ENCODE measurements at places on chromosomes 3 and 15.

DNA sequence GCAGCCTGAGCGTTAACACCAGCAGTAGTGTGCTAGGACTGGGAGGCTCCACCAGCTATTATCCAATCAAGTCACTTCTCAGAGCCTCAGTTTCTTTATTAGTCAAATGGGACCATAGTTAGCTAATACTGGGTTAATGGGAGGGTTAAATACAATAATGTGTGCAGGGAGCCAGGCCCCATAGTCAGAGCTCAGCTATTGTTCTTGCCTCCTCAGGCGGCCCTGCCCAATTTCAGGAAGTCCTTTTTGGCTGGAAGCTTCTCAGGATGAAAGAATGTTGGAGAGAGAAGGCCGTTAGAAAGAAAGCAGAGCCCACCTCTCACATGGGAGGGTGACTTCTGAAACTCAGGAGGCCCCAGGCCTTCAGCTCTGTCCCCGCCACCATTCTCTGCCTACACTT lies 39.5 kb upstream of the SMAD6 start:
- DNase-seq, result no peak

GRCh38 chr3:123021996-123022510 lies 5.5 kb downstream of the SEMA5B start:
- DNase-seq, result no peak

- DNase-seq, result no peak
Observed at GRCh38 chr3:177795216-177795615, 597.9 kb upstream of the TBL1XR1 start.

- no peak for DNase-seq
Observed at GRCh38 chr3:61686228-61686648, 124.9 kb downstream of the PTPRG start.

GRCh38 chr3:196519718-196520082 lies 4.6 kb upstream of the SMCO1 start:
- no peak for DNase-seq

GRCh38 chr15:62104401-62104800 lies 37.6 kb downstream of the C2CD4A start:
- no peak for DNase-seq

DNA sequence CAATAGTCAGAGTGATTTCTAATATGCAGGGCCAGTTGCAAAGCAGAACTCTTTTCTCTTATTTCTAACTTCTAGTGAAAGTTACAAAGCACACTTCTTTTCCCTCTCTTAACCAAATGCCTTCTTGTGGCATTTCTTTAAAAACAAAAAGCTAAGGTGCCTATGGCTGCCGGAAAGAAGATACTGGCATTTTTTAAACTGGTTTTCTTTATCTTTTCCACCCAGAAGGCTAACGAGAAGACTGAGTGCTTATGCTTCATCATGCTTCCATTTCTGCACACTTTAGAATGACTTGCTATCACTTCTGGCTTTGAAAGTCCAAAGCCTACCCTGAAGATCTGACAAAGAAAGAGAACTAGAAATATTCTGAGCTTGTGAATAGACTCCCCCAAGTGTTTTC lies 141.3 kb downstream of the P2RY1 start:
- no peak for DNase-seq

- DNase-seq, result no peak
Observed at GRCh38 chr3:142863010-142863817, 25.7 kb downstream of the PCOLCE2 start.

GRCh38 chr15:100889385-100890050 lies 9.9 kb downstream of the ALDH1A3 start:
- DNase-seq, result peak; percentile 61

DNA sequence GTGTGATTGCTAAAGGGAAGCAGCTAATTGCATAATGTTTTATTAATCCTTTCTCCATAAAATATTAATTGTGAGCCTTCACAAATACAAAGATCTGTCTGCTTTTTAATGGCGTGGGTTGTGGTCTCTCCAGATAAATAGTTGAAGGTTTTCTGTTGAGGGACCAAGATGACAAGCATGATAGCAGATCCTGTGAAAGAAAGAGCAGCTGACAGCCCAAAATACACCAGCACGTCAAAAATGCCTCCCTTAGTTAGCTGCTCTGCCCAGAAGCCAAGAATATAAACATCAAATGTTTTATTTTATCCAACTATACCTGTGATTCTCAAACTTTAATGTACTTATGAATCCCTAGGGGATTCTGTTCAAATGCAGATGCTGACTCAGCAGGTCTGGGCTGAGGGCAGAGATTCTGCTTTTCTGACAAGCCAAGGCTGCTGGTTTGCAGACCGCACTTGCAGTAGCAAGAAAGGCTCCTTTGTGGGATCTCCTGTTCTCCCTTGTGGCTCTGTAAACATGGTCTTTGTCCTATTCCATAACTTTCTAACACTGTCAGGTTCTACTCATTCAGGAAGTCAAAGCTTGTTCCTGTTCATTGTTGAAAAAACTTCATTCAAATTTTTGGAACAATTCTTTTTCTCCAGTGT lies 119.1 kb upstream of the SLC25A36 start:
- DNase-seq, result no peak

DNA sequence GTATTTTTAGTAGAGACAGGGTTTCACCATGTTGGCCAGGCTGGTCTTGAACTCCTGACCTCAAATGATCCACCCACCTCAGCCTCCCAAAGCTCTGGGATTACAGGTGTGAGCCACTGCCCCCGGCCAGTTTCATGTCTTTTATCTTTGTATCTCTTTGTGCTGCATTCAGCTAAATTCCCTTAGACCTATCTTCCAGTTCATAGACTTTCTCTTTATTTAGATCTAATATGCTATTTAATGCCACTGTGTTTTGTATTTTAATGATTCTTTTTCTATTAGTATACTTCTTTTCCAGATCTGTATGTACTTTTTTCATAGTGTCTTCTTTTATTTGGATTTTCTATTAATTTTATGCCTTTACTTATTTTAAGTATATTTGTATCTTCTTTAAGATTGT lies 14.9 kb downstream of the MINAR1 start:
- no peak for DNase-seq

- no peak for DNase-seq
Observed at GRCh38 chr3:186246941-186247340, 115.1 kb downstream of the DGKG start.

DNA sequence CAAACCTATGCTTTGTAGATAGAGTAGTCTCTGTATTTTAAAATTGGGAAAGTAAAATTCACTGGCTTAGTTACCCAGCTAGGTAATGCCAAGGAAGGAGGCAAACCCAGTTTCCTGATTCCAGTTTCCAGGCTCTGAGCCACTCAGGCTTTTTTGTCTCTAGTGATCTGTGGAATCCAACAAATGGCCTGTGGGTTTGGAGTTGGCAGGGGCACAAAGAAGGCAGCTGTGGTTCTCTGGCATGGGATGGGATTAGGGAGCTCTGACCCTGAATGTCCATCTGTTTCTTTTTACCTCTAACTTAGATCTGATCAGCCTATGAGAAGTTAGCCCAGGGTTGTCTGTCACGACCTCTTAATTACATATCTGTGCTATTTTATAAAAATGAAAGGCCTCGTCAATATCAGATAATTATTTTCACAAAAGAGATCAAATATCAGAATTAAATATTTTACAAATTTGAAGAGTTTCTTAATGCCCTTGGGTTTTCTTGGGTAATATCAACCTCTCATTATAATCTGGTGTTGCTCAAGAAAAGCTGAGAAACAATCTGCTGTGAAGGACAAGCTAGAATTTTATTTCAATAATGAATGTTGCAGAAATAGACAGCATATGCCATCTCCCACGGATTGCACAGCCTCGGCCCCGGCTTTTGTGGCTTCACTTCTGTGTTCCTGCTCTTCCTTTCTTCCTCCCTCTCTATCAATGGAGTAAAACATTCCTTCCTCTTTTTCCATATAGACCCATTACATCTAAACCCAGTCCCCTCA lies 63.7 kb upstream of the DAZL start:
- no peak for DNase-seq

DNA sequence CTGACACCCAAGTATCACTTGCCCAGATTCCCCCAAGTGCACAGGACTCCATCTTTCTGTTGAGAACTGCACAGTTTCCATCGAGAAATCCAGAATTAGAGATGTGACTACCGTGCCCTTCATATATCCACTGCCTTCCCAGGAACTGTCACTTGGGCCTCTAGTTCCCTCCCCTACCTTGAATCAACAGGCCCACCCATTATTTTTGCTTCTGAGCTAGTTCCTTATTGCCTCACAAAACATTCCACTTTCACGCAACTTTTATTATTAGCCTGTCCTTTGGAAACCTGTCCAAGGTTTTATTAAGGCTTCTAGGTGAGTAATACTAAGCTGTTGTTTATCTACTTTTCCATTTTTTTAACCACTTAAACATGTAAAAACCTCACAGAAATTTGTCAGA lies 17.1 kb upstream of the SLC30A4 start:
- DNase-seq, result no peak

- no peak for DNase-seq
Observed at GRCh38 chr3:28645149-28645548, 296.5 kb upstream of the AZI2 start.

DNA sequence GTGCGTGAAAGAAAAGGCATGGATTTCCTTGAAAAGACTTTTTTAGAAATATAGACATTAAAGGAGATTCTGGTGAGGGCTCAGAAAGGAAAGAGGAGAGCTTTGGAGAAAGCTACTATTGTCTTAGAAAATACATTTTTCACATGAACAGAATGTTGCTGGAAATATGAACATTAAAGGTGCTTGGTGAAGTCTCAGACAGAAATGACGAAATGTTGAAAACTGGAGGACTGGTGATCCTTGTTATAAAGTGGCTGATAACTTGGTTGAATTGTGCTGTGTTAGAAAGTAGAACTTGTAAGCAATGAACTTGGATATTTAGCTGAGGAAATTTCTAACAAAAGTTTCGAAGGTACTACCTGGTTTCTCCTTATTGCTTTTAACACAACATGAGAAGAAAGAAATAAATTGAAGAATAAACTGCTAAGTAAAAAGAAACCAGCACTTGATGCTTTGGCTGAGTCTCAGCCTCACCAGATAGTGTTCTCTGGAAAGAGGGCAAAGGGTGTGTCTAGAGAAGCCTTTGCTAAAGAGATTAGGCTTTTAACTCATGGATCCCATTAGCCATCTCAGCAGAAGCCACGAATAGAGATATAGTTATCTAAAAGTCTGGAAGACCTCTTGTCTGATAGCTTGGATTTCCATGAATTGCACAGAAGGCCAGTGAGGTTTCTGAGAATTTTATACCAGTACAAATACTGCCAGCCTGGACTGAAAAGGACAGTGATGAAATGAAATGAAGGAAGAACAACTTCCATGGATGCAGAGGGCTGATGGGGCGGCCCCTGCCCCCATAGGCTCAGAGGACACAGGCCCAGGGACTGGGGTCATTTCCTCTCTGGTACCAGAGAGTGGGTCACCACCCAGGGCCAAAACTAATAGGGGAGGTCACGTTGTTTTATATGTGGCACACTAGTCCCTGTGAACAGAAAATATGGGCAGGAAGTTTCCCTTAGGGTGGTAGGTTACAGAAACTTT lies 91.5 kb downstream of the RPL22L1 start:
- no peak for DNase-seq

DNA sequence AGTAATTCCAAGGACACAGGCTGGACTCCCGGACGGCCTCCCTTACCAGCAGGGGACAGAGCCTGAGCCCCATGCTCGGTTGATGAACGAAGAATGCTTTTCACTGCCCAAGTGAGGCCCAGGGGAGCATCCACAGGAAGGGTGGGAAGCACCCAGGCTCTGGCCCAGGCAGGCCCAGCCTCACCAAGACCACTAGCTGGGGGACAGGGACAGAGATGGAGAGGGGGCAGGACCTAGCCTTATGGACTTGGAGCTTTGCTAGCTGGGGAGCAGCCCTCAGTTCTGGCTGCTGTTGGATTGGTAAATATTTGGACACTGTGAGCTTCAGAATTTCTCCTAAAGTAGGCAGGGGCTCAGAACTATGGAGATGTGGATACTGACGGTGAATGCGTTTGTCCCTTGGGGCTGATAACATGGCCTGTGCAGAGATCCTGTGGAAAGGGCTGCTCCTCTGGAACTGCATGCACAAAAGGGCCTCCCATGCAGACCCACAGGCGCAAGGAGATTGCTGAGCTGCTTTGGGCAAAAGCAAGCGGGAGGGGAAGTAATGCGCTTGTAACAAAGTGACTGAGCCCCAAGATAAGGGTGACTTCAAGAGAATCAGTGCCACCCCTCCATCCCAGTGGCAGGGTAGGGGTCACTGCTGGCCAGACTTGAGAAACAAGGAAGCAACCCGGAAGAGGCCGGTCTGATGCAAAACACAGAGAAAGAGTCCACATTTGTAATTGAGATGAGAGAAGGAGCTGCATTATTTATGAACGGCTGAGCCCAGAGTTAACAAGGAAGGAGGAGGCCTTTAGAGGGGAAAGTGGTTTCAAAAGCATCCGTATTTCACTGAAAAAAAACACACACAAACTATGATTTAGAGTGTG lies 70.1 kb upstream of the MEF2A start:
- no peak for DNase-seq

DNA sequence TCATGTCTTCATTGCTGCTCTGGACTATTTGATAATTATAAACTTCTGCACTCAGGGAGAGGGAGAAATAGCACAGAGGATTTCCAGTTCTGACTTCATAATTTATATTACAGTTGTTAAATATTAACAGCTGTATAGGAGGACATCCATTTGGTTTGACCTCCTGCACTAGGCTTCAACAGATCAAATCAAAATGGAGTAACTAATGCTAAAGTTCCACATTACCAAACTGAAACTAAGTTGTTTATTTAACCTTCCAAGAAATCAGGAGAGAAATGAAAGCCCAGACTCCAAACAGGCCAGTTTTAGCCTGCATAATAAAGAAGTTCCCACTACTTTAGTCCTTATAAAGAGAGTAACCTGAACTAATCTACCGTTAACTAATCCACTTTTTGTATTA lies 4.6 kb downstream of the PLSCR2 start:
- DNase-seq, result no peak

DNA sequence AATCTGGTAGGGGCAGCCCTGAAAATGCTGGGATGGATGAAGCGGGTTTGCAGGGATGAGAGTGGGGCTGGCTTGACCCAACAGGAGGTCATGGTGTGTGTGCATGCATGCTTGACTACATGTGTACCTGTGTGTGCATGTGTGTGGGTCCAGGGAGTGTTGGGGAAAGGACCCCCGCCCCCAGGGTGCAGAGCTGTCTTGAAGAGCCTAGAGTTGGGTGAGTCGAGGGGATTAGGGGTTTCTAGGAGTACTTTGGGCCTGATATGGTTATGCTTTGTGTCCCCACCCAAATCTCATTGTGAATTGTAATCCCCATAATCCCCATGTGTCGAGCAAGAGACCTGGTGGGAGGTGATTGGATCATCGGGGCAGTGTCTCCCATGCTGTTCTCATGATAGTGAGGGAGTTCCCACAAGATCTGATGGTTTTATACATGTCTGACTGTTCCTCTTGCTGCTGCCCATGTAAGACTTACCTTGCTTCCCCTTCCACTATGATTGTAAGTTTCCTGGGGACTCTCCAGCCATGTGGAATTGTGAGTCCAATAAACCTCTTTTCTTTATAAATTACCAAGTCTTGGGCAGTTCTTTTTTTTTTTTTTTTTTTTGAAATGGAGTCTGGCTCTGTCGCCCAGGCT lies 5.2 kb upstream of the LCTL start:
- DNase-seq, result no peak

- DNase-seq, result no peak
Observed at GRCh38 chr3:146504498-146505197, 35.3 kb upstream of the PLSCR2 start.

All from right lung (tissue), 10 donors.